ENCODE measurements at places on chromosomes 2 and 18.

GRCh38 chr18:7870266-7870665, 303.1 kb downstream of the PTPRM start:
- DNase-seq = no peak

DNA sequence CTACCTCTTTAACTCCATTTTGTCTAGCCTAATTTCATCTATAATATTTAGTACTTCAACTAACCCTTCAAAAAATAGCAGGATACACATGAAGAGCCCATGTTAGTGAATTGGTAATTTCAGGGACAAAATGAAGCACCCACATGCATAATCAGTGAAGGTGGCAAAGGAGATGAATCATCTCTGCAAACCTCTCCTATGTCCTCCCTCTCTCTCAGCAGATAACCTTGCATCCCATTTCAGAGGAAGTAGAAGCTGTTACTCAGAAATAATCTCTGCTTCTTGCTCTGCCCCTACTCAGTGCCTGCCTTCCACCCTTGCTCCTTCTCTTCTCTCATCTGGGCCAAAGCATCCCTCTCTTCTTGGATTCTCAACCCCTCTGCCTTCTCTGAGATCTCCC, 60.2 kb upstream of the CAVIN2 start:
- DNase-seq = no peak

DNA sequence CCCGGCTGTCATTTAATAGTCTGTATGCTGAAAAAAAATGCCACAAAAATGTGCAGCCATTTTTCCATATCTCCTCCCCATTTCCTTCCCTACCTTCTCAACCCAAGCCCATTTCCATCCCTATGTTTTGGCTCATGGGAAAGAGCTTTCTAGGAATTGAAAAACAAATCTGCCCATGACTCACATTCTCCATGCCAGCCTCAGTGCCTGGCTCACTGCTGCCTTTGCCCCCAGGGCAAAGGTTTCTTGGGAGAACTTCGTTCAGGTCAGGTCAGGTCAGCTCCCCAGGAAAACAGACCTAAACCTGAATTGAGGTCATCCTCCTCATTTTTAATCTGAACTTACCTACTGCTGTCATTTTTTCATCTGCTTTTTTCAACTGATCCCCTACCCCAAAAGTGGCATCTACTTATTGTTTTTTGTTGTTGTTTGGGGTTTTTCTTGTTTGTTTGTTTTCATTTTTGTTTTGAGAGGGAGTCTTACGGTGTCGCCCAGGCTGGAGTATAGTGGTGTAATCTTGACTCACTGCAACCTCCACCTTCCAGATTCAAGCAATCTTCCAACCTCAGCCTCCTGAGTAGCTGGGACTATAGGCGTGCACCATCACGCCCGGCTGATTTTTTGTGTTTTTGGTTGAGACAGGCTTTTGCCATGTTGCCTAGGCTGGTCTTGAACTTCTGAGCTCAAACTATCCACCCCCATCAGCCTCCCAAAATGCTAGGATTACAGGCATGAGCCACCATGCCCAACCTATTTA, 66.7 kb downstream of the FECH start:
- no peak for DNase-seq

- no peak for DNase-seq
These were observed 125.7 kb downstream of the SEPTIN10 start for GRCh38 chr2:109487871-109488655.

- DNase-seq = peak; percentile 43
These were observed 7.9 kb downstream of the NEDD4L start for GRCh38 chr18:58051765-58052460.
